ENCODE measurements at places on chromosomes 6 and 20.
A peak's percentile ranks its signal among the peaks of the same experiment; 100 is the strongest.

DNA sequence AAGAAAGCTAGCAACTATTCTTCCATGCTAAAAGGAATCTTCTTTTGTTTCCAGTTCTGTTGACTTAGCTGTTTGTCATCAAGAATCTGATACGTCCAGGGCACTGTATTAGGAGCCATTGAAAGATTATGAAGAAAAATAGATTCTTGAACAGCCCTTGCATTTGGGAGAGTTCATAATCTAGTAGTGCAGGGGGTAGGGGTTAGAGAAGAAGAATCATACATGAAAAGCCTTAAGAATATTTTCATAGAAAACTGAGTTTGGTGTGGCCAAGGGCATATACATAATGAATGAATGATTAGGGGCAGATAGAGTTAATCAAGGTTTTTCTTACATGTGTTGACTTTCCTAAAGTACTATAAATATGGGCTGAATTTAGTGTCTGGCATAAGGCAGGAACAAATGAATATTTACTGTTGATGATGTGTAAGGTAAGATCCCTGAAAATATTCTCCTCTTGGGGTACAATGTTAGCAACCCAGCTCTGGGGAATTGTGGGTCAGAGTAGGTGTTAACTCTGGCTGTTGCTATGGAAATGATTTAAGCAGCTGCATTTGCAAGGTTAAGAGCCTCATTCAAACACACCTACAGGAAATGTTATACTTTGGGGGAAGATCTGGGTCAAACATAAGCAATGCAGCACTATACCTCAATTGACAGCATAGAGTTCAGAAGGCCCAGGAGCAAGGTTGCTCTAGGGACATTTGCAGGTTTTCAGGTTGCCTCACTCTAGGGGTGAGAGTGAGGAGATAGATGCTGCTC, 667.3 kb upstream of the CITED2 start:
- DNase-seq = no peak

DNA sequence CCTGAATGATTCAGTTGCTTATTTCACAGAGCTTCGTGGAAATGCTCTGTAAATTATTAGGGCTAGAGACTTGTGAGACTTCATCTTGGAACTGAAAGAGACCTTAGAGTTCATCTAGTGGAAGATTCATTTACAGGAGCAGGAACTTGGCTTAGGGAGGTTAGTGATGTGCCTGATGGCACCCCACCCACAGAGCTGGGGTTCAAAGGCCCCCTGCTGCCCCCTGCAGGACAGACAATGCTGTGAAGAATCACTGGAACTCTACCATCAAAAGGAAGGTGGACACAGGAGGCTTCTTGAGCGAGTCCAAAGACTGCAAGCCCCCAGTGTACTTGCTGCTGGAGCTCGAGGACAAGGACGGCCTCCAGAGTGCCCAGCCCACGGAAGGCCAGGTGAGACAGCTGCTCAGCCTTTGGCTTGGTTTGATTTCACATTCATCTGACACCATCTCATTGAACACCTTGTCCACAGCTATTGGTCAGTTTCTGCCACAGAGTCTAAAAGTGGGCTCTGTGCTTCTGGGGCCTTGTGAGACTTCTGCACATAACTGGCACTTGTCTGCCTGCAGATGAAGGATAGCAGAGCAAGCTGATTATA, 25.1 kb downstream of the MYBL2 start:
- DNase-seq = peak; percentile 3

- no peak for DNase-seq
Observed at GRCh38 chr6:112481211-112481610, 134.1 kb downstream of the RFPL4B start.

DNA sequence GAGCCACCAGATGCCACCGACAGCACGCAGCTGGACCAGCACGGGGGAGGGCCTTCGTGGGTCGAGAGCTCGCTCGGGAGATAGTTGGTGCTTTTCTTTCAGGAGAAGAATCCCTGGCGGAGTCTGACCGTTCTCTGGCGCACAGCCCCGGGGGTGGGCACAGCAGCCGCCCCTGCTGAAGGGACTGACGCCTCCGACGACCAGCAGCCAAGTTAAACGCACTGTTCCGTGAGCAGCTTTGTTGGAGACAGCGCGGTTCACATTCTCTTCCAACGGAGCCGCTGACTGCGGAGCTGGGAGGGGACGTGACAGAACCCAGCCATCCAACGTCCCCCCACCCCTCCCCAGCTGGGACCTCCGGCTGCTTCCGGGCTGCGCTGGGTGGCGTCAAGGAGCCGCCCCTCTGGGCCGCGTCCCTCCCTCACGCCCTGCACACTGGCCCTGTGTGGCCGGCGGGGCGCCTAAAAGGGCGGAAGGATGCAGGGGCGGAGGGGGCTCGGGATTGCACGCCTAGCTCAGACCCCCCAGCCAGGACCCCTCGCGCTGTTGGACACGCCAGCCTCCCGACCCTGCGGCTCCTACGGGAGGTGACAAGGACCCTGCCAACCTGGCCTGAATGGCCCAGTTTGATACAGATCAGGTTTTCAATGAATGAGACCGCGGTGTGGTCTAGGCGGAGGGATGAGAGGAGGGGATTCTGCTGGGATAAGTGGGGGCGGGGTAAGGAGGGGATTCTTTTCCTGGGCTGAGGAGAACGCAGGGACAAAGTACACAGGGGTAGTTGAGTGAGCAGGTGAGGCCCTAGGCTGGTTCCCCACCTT, 36.4 kb upstream of the KHDC1 start:
- no peak for DNase-seq

DNA sequence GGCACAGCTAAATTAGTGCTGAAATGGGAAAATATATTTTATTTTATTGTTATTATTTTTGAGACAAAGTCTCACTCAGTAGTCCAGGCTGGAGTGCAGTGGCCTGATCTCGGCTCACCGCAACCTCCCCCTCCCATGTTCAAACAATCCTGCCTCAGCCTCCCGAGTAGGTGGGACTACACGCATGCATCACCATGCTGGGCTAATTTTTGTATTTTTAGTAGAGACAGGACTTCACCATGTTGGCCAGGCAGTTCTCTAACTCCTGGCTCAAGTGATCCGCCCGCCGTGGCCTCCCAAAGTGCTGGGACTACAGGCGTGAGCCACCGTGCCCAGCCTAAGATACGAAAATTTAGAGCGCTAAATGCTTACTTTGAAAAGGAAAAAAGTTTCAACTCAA, 4.8 kb downstream of the RAB23 start:
- DNase-seq = no peak

GRCh38 chr6:89526563-89526869, 93.6 kb downstream of the ANKRD6 start:
- no peak for DNase-seq

GRCh38 chr6:15449011-15449410, 203.1 kb downstream of the JARID2 start:
- DNase-seq = no peak

GRCh38 chr20:3067139-3068014, 4.0 kb upstream of the OXT start:
- DNase-seq = no peak

- DNase-seq = no peak
Observed at GRCh38 chr6:18021166-18021850, 33.9 kb upstream of the KIF13A start.

GRCh38 chr6:120671519-120671918, 662.8 kb downstream of the TBC1D32 start:
- no peak for DNase-seq

DNA sequence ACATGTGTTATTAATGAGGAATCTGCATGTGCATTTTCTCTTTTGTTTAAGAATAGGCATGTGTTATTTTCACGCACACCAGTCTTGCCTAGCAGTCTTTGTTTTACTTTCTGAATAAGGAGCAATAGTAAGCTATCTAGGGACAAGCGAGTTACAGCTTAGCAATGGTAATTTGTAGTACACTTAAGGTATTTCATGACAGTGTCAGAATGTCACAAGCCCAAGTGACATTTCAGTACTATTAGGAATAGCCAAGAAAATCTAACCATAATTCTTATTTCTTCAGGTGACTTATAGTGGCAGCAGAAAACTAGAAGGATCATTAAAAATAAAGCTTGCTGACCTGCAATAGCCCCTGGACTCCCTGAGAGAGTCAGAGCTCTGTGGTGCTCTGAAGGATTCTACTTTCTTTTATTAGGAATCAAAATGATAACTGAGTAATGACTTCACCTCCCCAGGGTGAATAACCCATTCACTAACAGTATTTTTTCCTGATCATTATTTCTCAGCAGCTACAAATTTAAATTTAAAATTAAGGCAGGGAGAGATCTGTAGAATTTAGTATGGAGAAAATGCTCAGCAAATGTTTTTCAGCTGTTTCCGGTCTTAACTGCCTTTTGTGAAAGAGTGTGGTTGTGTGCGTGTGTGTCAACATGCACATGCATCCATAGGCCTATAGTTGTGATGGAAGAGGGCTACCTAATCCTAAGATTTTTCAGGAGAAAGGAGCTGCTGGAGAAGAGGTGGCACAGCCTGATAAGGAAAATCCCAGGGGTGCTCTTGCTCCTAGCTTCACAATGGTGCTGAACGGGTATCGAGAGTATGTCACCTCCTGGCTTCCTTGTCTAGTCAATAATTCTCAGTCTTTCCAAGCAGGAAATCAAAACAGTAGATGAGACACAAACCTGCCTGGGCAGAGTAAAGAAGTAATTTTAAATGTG, 90.0 kb upstream of the BEND3 start:
- no peak for DNase-seq

DNA sequence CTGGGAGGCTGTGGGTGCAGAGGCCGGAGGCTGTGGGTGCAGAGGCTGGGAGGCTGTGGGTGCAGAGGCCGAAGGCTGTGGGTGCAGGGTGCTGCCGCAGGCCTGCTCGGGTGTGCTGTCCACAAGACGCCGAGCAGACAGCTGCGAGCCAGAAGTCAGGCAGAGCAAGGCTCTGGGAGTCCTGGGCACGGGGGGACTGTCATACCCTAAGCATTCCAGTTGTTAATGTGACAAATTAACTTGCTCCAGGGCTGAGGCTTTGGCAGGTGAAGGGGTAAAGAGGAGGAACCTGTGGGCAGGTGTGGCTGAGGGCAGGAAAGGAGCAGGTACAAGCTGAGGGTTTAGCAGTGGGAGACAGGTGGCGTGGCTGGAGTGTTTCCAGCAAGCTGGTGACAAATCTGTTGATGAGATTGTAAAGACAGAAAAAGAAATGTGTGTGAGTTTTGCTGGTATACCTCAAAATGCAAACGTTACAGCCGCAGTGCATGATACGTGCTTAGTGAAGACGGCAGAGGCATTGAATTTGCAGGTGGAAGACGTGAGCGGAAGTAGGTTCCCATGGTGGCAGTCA, 14.2 kb upstream of the ADRM1 start:
- peak; percentile 73 for DNase-seq

- DNase-seq = no peak
Observed at GRCh38 chr6:167552961-167553735, 228.3 kb downstream of the TTLL2 start.

- DNase-seq = no peak
Observed at GRCh38 chr20:37979021-37979985, 54.0 kb downstream of the TTI1 start.

DNA sequence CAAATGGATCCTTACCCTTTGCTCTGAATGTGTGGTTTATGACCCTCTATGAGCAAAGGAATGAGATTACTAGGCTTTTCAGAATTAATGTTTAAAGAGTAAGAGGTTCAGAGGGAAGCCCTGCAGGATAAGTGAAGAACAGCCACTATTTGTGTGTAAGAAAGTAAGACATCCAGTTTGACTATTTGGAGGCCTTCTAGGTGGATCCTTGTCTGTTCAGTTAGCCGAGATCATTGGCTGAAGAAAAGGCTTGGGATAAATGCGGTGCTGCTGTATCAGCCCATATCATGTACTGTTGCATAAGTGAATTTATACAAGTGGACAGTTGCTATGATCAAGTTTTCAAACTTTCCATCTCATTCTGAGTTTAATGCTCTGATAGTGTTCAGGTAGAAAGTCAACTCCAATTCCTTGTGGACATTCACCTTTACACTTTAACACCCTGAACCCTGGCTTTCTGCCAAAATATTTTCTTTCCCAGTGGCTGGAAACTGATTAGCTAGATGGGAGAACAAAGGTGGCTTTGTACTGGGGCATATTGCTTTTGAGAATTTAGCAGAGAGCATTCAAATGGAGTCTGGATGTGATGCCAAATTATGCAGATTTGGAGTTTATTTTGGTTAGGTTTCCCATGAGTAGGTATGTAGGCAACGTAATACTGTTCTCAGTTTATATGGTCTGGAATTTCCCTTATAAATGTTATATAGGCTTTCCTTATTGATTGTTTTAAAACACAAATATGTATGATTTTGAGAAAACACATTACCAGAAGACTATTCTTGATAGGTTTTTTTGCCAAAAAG, 15.0 kb downstream of the PARD6B start:
- no peak for DNase-seq

DNA sequence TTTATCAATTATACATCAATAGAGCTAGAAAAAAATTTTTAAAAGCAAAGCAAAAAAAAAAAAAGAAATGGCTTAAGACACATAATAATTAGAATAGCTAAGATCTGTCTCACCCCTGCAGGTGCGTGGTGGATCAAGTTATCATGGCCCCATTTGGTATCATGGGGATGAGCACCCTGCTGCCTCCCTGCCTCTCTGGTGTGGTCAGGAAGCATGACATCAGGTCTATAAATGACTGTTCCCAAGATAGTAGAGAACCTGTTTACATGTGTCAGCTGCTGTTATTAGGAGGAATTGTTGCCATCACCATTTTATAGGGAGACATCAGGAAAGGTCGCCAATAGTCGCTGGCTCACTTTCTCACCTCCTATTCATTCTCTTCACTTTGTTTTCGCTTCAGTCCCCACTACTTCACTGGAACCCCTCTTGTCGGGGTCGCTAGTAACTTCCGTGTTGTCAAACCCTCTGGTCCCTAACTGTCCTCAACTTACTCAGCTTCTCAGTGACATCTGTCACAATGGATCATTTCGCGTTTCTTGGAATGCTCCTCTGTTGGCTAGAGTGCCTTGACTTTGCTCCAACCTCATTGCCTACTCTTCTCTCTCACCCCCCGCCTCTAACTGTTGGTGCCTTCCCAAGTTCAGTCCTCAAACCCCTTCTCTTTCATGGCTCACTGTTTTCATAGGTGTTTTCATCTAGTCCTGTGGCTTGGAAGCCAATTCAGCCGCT, 4.7 kb downstream of the DNTTIP1 start:
- no peak for DNase-seq

DNA sequence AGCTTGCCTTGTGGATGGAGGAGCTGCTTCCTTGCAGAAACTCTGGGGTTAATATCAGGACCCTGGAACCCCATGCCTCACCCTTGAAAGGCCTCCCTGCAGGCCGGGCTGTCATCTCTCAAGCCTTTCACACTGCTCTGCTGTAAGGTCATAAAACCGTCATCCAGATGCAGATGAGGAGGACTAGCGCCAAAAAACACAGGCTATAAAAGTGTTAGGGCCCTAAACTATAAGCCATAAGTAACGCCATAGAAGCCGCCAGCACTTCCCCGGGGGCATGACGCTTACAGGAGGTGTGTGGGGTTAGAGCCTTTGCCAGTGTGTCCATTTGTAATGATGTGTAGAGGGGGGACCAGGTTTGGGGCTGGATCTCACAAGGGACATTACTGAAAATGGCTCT, 47.6 kb downstream of the CDH4 start:
- no peak for DNase-seq

GRCh38 chr6:5422321-5422915, 161.1 kb downstream of the FARS2 start:
- no peak for DNase-seq

GRCh38 chr6:42545226-42545773, 18.5 kb upstream of the UBR2 start:
- no peak for DNase-seq

GRCh38 chr6:142903812-142904211, 41.2 kb downstream of the HIVEP2 start:
- DNase-seq = no peak

GRCh38 chr20:57396984-57397692, 5.9 kb downstream of the RBM38 start:
- no peak for DNase-seq

GRCh38 chr20:45892049-45892825, 1.1 kb downstream of the CTSA start:
- no peak for DNase-seq

Measured in NCI-H187 (cell line).